GM20000 (cell line): ENCODE measurements at places on chromosomes 1 and 21.

DNA sequence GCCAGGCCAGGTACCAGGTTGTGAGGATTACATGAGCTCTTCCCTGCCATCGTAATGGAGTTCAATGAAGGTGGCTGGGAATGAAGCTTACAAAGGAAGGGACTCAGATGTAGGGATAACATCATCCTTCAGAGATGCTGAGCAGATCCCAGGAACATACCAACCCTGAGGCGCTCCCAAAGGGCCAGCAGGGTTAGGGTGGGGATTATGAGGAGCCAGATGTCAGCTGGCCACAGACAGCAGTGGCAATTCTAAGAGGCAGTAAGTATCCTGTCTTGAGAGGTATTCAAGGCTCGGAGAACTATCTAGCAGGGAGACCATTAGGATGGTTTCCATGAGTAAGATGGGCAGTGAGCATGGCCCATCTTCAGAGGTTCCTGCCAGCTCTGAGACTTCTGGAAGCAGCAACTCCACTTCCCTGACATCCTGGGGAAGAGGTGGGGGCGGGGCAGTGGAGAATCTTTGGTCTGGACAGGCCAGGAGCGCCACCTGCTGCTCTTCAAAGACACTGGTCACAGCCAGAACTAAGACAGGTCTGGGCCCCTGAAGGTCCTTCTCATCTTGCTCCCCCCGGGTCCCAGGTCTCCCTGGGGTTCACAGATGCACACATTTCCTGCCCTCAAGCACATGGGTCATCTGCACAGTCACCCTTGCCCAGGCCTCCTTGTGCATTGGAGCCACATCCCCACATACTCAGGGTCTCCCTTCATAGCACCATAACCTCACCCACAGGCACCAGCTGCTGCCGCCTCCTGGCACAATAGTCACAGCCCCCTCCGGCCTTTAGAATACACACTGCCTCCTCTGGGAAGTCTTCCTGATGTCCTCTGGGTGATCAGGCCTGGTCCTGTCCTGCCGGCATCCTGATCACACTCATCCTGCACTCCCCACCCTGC, 2.7 kb upstream of the SDC3 start:
- DNase-seq, result peak; percentile 84

GRCh38 chr1:108644984-108645383, 15.9 kb downstream of the HENMT1 start:
- no peak for DNase-seq

DNA sequence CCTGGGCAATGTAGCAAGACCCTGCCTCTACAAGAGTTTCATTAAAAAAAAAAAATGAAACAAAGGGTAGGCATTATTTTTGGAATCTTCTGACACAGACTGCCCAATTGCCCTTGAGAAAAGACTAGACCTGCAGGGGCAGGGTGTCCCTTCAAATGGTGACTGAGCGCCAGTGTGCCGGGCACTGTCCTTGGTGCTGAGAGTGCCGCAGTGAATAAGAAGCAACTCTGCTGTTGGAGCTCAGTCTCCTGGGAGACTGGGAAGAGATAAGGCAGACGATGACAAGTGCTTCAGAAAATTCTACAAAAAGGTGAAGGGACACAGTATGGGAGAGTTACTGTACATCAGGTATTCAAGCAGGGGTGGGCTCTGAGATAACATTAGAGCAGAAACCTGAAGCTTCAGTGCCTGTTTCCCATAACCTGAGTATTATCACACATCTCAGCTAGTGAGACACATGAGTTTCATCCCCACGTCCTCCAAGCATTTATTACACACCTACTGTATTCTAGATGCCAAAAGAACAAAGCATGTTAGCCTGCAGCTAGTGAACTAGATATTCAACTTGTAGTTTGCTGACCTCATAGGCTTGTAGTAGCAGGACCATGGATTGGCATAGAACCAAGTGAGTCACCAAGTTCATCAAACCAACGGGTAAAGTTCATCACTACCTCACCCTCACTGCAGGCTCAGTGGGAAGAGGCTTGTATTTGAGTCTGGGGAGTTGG, 18.4 kb upstream of the RPL11 start:
- DNase-seq, result peak; percentile 42

DNA sequence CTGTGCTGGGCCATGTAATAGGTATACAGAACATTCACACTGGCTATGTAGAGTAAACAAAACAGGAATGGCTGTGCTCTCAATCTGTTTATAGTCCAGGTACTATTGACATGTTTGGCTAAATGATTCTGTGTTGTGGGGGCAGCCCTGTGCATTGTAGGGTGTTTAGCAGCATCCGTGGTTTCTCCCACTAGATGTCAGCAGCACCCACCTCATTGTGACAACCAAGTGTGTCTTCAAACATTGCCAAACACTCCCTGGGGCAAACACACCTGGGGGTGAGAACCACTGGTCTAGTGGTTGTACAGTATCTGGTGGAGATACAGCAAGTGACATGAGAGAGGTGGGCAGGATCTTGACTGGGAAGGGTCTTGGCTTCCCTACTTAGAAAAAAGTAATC, 80.4 kb upstream of the SPATA6 start:
- peak; percentile 13 for DNase-seq

GRCh38 chr21:46634966-46635323, 529 bp upstream of the PRMT2 start:
- DNase-seq, result peak; percentile 39

GRCh38 chr1:37691497-37692077, 729 bp upstream of the CDCA8 start:
- DNase-seq, result no peak

- no peak for DNase-seq
Observed at GRCh38 chr1:167520711-167521206, 2.4 kb upstream of the CD247 start.

GRCh38 chr1:155966750-155967149, 11.6 kb downstream of the ARHGEF2 start:
- no peak for DNase-seq

DNA sequence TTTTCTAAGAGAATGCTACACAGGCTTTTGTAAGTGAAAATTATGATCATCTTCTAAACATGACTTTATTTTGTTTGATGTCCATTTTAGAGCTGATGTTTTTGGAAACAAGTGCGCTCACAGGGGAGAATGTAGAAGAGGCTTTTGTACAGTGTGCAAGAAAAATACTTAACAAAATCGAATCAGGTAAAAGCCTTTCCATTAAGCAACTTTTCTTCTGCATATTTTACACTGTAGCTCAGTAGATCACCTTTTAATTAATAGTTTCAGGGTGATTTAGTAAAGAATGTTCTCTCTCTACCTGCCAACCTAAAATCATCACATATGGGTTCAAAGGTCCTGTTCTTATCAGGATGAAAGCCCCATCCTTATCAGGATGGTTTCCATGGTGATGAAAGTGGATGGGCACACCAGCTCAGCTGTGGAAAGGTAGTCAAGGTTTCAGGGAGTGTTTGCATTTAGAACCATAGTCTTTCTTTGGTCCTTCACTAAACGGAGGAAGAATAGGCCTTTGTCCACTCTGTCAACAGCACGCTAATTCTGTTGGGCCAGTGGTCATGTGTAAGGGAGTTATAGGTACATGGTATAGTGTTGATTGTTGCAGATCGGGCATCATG, 28.1 kb downstream of the RAB4A start:
- no peak for DNase-seq

- DNase-seq, result no peak
Observed at GRCh38 chr1:223682502-223682901, 17.0 kb upstream of the CAPN8 start.

- no peak for DNase-seq
Observed at GRCh38 chr1:248847181-248847955, 9.3 kb downstream of the ZNF672 start.

- DNase-seq, result no peak
Observed at GRCh38 chr1:228783418-228784040, 48.2 kb downstream of the RHOU start.

- no peak for DNase-seq
Observed at GRCh38 chr21:44433791-44434567, 21.3 kb upstream of the LRRC3 start.

- no peak for DNase-seq
Observed at GRCh38 chr1:97164276-97164639, 442.7 kb downstream of the PTBP2 start.

DNA sequence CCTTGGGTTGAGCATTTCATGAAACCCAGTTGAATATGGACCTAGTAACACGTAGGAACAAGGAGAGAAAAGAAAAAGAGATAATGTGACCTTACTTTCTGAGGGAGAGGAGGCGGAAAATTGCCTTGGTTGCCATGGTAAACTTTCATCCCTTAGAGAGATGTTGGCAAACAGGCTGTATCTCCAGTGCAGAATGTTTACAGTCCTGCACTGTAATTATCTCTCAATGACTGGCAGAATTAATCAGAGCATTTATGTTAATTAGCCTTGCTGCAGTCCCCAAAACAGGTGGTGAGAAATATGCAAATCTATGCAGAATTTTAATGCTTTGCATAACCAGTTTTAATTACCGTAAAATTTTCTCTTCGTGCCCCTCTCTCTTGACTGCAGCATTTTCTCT, 147.3 kb downstream of the CD247 start:
- no peak for DNase-seq

DNA sequence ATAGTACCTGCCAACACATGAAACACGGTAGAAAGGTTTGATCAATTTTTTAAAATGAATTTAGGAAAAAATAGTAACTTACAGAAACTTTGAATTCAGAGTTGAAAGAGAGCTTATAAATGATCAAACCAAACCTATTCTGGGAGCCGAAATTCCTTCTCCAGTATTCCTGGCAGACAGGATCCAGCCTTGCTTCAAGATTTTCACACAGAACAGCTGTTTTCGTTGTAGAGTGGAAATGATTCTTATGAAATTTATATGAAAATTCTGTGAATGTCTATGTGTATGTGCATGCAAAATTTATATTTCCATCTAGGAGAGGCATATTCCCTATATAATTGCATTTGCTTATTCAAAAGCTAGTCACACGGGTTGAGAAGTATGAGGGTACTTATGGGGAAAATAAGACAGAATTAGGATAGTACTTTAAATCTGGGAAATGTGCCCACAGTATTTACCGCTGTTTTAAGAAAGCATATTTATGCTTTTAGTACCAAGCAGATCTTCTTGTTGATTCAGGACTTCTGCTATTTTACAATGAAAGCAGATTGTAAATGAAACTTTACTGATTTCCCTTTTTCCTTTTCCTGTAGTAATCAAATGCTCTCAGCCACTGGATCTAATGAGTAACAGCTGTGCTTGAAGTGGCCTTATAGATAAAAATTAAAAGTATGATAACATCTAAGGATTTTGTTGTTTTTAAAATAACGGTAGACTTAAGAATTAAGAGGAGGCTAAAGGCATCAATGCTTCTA, 30.4 kb downstream of the PRRX1 start:
- no peak for DNase-seq

- no peak for DNase-seq
Observed at GRCh38 chr1:85289207-85289847, 12.9 kb upstream of the BCL10 start.

DNA sequence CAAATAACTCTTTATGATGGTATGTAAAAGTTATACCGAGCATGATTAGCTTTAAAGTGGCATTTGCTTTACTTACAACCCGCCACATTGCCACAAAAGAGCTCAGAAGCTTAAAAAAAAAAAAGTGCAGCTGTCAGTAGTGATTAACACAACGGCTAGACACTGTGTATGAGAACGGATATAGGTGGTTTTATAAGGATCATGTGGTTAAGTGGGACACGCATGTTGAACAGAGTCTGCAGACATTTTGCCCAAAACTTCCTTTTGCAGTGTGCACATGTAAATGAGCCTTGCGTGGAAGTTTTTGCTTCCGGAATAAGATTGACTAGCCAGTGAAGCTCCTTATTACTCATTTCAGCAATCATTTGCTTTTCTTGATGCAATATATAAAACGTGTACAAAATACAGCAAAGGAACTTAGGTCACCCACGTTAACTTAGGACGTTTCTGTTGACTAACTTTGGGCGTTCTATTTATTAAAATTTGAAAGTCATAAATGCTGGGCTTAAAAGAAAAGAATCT, 58.7 kb upstream of the RGS1 start:
- DNase-seq, result peak; percentile 73

DNA sequence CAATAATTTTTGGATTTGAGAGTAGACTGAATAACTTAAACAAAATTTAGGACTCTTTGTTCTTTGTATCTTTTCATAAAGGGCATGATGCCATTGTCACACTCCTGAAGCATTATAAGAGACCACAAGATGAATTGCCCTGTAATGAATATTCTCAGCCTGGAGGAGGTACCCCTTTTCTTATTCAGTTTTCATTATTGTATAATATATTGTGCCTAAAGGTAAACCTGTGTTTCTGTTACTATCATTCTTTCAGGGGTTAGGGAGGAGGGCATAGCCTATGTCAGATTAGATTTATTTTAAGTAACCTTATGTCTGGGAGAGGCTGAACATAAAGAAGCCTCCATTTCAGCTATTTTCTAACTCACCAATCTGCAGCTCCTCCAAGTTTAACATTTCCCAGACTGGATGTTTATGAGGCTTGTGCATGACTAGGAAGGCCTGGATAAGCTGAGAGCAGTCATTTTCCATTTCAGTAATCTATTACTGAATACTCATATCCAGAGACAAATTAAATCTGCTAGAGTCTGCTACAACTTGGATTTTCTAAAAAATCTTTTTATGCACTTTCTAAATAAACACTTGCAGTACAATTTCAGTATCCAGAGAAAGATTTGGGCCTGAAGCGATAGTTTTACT, 132.1 kb downstream of the TNNI3K start:
- DNase-seq, result no peak

- DNase-seq, result peak; percentile 20
Observed at GRCh38 chr1:56135069-56135863, 444.1 kb downstream of the PLPP3 start.

DNA sequence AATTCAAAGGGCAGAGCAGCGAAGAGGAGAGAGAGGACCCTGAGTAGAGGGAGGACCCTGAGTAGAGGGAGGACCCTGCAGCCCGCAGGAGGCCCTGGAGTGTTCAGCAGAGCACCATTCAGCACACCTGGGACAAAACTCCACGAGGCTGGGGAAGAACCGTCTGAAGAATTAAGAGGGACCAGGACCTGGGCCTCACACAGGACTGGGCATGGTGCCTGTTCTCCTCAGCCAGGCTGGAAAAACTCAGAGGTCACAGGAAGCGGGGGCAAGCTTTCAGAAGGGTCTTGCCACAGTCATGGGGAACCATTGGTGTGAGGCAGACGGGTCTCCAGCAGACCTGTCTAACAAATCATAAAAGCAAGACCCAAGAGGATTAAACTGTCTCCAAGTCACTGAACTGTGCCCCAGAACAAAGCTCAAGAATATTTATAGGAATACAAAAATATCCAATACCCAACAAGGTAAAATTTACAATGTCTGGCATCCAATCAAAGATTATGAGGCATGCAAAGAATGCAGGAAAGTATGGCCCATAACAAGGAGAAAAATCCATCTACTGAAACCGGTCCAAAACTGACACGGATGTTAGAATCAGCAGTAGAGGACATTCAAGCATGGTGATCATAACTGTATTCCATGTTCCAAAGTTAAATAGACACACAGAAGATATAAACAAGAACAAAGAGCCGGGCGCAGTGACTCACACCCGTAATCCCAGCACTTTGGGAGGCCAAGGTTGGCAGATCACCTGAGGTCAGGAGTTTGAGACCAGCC, 30.6 kb downstream of the MORN1 start:
- DNase-seq, result no peak
